ENCODE measurements at places on chromosomes 3 and 15.

DNA sequence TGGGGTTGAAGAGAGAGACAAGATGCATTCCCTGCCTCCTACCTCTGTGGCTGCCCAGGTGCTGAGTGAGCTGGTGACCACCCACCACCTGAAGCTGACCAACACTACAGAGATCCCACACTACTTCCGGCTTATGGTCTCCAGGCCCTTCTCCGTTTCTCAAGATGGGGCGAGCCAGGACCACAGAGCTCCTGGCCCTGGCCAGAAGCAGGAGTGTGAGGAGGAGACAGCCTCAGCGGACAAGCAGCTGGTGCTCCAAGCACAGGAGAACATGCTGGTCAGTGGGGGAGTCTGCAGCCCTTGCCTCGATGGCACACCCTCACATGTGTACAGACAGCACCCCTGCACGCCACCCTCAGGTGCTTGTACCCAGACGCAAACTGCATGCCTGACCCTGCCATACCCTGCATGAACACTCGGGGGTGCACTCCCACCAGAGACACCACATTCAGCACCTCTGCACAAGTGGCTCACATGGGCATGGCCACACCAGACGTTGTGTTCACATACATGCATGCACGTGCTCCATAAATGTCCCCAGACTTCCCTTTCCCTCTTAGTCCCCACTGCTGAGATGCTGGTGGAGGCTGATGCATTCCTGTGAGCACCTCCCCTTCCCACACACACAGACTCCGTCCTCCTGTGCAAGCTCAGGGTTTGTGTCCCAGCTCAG is 19.0 kb downstream of the ACAA1 start:
- DNase-seq, result peak; percentile 78

GRCh38 chr3:52317208-52318000 is 1.3 kb downstream of the DNAH1 start:
- DNase-seq, result peak; percentile 75

DNA sequence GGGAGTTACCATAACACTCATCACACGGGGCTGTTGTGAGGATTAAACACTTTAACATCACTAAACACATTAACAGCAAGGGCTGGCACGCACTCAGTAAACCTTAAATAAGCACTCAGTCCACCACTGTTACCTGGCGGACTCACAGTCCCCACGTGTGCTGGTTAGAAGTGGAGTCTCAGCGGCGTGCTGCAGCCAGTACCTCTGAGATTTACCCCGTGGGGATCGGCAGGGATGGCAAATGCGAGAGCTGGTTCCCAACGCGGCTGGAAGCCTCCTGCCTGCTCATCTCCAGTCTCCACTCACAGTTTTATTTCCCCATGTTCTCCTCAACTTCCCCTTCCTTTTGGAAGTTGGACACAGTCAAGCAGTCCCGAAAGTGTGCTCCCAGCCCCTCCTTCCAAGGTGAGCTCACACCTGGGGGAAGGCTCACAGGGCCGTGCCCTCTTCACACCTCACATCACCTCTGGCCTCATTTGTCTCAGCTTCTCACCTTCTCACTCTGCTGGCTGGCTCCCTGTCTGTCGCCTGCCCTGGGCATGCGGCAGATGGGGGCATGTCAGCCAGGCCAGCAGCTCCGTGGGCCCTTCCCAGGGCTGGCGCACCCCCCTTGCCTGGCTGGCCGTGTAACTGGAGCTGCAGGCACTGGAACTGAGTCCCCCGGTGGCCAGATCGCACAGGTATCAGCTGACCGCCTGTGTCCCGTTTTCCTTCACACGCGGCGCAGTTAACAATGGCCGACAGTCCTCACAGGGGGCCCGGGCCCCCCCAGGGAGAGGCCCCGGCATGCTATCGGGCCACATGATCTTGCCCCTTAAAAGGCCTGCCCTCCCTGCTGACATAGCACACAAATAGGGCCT is 87.1 kb downstream of the WNT7A start:
- no peak for DNase-seq

- no peak for DNase-seq
Observed at GRCh38 chr3:197466586-197467399, 89.0 kb downstream of the BDH1 start.

DNA sequence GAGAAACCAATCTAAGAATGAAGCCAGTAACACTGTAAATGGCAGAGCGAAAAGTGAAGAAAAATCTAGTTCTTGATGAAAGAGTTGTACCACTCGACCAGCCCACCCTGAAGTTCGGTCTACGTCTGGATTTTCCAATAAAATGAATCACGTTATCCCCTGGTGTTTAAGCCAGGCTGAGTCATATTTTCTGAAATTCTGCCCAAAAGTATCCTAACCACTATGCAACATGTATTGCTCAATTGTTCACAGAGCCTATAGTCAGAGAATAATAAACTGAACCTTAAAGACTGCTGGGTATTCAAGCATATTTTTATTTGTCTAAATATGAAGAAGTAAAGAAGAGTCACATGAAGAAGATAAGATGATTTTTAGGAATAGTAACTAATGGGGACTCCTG is 245.7 kb downstream of the FGF12 start:
- no peak for DNase-seq

DNA sequence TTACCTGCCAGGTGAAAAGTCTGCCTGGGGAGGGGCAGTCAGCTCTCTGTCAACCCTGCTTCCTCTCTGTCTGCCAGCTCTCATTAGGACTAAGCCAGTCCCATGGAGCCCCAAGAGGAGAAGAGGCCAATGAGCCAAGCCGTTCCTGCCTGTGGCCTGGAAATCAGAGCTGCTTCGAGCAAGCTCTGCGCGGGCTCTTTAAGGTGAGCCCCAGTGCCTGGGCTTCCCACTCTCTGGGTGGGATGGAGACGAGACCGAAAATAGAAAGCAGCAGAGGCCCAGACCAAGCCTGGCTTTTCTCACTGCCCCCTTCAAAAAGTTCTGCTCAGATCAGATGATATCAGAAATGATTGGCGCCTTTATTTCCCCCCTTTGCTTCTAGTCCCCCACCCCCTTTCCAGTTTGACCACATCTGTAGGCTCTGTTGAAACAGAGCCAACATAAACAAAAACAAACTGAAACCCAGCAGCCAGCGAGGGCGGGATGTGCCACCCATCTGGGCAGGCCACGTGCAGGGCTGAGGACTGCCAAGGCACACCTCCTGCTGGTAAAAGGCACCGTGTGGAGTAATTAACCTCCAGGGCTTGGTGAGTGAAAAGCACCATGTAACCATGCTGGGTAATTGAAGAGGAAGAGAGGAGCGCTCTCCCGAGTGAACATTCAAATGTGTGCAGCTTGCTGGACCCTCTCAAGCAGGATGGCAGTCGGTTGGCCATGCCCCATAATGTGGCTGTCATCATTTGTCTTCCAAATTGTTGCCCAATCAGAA is 471.0 kb upstream of the PROK2 start:
- peak; percentile 26 for DNase-seq

DNA sequence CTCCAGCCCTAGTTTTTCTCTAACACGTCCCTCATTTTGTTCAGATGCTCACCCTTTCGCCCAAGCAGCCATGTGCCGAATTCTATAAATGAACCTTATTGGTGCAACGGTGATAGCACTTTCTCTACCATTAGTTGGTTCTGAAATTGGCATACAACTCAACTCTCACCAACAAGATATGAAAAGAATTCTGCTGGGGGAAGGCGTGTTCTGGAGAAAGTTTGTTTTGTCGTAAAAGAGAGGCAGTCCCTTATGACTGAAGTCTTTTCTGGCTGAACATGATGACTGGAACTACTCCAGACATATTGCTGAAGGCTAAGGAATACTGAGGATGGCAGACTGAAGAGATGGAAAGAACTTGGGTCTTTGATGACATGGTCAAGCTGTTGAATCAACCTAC is 91.8 kb upstream of the UBE2E2 start:
- DNase-seq, result no peak

DNA sequence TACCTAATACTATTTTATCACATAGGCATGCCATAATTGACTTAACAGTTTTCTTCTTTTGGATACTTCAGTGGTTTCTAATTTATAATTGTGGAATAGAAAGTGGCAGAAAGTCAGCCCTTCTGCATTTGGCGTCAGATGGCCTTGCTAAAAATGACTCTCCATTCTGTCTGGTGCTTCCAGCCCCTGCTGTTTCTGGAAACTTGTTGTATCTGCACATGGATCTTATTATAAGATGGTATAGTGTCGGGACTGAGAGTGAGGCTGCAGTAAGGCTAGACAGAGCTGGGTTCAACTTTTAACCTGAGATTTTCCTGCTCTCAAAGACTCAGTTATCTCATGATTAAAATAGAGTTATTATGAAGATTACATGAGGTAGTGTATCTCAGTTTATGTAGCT is 74.8 kb upstream of the WDR72 start:
- DNase-seq, result no peak

GRCh38 chr3:148318240-148318639 is 379.5 kb upstream of the AGTR1 start:
- no peak for DNase-seq

GRCh38 chr3:106510206-106510605 is 641.4 kb upstream of the CBLB start:
- no peak for DNase-seq

GRCh38 chr3:121768452-121768851 is 18.9 kb upstream of the GOLGB1 start:
- DNase-seq, result no peak

- DNase-seq, result no peak
Observed at GRCh38 chr3:4340411-4341335, 37.5 kb downstream of the SETMAR start.

GRCh38 chr3:141878817-141879216 is 2.4 kb downstream of the ATP1B3 start:
- no peak for DNase-seq

DNA sequence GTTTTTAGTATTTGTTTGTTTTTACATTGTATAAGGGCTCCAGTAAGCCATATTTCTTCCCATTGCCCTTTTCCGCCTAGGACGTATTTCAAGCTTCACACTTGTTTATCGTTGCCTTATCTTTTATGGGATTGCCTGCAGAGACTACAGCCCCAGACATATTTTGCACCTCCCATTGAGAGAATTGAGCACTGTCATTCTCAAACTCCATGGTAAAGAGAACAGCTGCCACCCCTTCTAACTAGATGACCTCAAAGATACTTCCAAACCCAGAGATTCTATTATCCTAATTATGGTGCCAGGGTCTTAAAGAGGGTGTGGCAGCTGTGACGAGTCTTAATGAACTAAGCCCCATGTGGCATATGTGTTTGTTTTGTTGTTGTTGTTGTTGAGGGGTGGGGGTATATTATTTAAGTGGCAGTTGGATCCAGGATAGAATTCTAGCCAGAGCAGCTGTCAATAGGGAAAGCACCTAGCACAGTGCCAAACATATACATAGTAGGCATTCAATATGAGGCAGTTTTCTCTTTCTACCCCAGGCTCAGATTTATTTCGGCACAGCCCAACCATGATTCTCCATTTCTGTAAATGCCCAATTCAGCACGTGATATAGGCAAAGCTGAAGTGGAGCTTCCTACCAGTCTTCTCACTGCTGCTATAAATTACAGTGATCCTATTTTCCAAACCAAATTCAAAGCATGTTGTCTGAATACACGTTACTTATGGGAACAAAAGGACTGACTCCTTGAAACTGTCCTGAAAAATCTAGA is 932 bp upstream of the TP53BP1 start:
- DNase-seq, result no peak

- peak; percentile 74 for DNase-seq
Observed at GRCh38 chr3:66407611-66408218, 93.1 kb downstream of the LRIG1 start.

DNA sequence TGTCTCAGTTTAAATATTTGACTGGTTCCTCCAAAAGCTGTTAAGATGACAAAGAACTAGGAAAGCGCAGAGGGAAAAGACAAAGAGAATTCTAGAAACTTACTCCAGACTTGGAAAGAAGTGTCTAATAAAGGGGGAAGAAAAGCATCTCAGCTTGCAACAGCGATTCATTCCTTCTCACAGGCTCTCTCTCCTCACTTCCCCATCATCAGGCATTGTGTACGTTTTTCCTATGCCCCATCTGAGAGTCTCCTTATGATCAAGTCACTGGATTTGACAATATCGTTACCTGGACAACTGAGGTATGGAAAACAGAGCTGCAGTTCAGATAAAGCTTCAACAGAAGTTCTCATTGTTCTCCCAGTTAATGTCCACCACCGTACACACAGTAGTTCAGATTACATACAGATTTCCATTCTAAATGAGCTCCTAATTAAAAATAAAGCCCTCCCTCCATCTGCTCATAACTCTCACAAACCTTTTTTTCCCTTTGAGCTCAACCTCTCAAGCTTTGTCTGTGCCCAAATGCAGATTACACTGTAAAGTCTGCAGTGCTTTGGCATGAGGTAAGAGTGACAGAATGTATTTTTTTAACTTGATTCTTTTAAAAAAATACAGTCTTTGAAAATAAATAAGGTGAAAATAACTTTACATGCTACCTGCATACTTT is 254.4 kb upstream of the THBS1 start:
- DNase-seq, result no peak

DNA sequence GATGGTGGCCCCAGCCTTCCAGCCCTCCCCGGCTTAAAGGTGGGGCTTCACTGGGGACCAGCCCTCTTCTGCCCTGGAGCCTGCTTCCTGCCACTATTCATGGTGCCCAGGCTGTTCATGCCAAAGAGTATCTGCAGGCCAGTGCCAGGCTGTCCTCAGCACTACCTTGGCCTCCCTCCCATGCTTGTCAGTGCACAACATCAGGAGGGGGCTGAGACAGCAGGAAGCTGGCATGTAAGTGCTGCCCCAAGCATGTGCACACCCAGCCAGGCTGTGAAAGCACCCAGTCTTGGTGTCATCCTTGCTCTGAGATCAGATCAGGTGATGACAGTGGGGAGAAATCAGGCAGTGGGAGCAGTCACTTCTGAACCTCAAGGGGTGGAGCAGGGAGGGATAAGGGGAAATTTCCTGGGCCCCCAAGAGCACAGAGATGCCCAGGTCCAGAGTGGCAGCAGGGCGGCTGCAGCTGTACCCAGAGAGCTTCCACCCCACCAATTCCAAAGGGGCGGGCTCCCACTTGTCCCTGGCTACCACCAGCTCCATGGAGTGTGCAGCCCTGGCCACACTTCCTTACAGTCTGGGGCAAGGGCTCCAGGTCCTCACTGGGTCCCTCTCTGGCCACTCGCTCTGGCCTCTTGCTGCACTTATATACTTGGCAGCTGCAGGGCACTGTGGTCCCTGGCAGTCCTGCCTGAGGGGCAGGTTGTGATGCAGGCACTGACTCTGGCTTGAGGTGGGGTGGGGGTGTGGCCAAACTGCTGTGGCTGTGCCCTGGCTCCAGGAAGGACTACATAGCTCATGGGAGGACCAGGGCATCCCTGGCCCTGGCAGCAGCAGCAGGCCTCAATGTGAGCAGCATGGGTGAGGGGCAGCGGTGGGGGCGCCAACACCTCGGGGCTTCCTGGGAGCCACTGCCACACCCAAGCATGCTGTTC is 91.4 kb upstream of the TNFSF10 start:
- no peak for DNase-seq

DNA sequence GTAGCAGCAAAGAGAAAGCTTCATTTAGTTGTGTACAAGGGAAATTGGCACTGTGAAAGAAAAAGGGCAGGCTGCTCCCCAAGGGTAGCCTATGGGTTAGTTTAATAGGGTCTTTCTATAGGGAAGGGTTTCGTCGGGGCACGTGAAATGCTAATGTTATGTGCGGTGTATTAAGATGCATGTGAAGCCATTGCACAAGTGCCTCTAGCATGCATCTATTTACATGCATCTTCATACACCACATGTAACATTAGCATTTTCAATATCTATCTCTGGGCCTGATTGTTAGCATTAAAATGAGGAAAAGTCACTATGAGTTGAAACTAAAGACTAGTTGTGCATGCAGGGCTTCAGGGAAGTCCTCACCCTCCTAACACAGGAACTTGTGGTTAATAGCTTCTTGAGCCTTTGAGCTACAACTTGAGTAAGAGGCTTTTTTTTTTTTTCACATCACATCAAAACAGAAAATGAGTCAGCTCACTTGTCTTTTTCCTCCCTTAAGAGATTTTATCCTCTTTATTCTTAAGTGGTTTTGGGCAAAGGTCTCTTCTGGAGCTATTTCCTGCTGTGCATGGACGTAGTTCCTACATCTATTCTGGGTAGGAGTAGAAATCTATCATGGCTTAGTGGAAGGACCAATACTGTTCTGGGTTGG is 613.4 kb downstream of the ZPLD1 start:
- DNase-seq, result no peak

Measured in CD4-positive, alpha-beta T cell treated with Interleukin-21 for 1 hour (primary cell).